T-helper 9 cell (primary cell): ENCODE measurements at places on chromosomes 16 and 17.

DNA sequence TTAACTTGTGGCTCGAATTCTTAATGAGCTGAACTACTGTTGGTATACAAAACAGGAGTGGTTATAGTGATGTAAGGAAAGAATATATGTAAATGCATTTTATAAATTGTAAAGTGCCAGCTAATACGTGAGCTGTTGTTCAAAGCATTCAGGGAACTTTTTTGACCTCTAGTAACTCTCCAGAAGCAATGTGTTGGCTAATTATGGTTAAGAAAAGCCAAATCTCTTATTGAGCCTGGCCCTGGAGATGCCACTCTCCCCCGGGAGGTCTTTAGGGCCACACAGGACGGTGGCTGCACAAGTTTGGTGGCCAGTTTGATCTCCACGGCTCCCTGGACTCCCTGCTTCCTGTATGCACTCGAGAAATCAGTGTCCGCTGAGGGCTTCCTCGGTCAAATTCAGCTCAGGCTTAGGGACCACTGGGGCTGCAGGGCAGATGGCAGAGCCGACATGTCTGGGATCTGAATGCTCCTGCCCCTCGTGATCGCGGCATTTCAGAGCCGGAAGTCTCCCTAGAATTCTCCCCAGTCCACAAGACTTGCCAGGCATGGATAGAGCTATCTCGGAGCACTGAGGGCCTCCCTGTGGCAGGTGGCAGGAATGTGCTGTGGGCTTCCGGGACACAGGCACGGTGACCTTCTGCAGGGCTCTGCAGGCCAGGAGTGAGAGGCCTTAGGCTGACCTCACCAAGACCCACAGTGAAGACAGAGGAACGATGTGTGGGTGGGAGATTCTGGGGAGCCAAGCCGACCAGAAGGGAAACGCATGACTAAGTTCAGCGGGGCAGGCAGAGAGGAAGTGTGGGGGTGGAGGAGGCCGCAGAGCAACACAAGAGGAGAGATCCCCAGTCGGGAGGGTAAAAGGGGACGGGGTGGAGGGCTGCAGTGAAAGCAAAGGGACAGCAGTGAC lies 18.6 kb upstream of the PITPNM3 start:
- DNase-seq = no peak

GRCh38 chr17:58504826-58505351 lies 9.5 kb downstream of the MTMR4 start:
- no peak for DNase-seq

DNA sequence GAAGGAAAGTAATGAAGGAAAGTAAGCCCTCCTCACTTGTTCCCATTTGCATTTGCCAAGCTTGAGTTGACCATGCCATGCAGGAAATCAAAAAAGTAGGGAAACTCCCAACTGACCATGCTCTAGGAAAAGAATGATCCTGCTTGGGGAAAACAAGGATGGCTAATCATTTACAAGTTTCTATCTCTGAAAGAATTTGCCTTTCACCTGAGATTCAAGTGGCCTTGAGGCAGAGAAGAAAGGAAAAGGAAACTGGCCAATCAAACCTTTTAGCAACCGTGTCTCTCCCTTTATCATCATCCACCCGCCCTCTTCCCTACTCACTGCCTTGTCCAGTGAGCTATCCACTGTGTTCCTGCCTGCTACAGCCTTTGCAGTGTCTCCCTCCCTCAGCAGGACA lies 757.2 kb upstream of the SOX9 start:
- no peak for DNase-seq

DNA sequence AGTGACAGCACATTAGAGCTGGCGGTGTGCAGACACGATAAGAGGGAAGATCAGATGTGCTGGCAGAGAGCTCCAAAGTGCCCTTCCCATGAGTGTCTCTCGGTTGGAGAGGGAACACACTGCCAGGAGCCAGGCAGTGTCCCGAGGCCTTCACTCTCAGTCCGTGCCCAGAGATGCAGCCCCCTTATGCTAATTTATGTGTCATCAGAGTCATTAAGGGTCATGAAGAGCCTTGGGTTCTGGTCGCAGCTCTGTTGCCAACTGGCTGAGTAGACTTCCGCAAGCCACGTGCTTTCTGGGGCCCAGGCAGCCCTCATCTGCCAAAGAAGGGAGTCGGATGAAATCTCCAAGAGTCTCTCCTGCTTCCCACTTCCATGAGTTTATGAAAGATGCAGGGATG lies 232.5 kb downstream of the MSI2 start:
- no peak for DNase-seq

DNA sequence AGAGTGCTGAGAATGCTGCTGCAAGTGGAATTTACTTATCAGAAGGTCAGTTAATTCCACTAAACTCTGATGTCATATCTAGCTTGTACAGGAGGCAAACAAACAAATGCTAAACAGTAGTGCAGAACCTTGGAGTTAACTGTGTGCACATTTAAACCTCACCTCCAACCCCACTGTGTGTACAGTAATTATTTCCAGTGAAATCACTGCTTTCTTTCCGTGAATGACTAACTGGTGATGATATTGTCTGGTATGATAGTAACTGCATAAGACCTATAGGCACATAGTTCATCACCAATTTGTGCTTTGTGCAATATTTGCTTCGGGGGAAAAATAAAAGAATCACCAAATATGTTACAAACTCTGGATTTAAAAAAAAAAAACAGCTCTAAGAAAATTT lies 492.5 kb upstream of the HSBP1 start:
- no peak for DNase-seq

DNA sequence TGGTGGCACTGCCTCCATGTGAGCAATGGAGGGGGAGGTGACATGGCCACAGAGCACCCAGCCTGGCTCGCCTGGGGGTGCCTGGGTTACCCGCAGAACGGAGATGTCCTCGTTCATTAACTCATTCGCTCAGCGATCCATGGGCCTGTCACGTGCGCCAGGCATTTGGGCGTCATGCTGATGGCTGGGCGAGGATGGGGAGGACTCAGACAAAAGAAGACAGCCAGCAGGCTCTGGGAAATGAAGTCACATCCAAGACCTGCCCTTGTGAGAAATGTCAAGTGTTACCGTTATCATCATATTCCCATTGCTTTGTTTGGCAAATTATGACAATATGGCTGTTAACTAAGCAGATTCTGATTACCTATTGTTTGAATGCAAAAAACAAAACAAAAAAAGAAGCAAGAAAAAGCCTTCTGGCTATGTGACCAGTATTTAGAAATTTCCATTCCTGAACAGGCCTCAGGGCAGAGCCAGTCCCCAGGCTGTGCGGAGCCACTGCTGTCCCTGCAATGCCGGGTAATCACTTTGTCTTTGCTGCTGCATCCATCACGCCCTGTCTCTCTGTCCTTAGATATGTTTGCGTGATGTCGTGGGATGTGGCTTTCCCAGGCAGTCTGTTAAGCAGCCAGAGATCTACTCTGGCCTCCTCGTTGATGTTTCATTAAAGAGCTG lies 57.9 kb downstream of the CMIP start:
- no peak for DNase-seq

DNA sequence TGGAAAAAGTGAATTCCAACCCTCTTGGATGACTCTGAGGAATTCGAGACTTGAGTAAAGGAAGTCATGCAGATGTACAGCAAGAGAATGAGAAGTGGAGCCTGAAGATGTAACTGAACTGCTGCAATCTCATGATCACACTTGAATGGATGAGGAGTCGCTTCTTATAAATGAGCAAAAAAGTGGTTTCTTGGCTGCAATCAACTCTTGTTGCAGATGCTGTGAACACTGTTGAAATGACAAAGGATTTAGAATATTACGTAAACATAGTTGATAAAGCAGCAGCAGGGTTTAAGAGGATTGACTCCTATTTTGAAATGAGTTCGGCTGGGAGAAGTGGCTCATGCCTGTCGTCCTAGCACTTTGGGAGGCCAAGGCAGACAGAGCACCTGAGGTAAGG lies 25.5 kb downstream of the ASPA start:
- DNase-seq = no peak

DNA sequence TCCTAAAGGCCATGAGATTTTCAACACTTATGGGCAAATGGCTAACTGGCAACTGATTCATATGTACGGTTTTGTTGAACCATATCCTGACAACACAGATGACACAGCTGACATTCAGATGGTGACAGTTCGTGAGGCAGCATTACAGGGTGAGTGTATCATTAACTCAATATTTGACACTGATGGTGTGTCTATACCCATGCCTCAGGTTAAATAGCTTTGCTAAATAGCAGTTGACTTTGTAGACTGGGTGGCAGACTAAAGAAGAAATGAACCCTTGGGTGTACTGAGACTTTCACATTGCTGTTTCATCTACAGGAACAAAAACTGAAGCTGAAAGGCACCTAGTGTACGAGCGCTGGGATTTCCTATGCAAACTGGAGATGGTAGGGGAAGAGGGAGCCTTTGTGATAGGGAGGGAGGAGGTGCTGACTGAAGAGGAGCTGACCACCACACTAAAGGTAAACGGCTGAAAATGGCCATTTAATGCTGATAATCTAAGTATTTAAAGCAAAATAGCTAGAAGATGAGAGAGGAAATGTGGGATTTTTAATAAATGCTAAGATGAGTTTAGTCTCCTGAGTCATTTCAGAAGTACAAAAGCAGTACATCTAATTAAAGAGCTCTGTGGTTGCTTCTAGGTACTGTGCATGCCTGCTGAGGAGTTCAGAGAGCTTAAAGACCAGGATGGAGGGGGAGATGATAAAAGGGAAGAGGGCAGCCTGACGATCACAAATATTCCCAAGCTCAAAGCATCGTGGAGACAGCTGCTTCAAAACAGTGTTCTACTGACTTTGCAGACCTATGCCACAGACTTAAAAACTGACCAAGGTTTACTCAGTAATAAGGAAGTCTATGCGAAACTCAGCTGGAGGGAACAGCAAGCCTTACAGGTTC lies 3.0 kb downstream of the SETD6 start:
- DNase-seq = no peak

- DNase-seq = peak; percentile 12
These were observed 32.7 kb upstream of the LITAF start for GRCh38 chr16:11619327-11619851.

DNA sequence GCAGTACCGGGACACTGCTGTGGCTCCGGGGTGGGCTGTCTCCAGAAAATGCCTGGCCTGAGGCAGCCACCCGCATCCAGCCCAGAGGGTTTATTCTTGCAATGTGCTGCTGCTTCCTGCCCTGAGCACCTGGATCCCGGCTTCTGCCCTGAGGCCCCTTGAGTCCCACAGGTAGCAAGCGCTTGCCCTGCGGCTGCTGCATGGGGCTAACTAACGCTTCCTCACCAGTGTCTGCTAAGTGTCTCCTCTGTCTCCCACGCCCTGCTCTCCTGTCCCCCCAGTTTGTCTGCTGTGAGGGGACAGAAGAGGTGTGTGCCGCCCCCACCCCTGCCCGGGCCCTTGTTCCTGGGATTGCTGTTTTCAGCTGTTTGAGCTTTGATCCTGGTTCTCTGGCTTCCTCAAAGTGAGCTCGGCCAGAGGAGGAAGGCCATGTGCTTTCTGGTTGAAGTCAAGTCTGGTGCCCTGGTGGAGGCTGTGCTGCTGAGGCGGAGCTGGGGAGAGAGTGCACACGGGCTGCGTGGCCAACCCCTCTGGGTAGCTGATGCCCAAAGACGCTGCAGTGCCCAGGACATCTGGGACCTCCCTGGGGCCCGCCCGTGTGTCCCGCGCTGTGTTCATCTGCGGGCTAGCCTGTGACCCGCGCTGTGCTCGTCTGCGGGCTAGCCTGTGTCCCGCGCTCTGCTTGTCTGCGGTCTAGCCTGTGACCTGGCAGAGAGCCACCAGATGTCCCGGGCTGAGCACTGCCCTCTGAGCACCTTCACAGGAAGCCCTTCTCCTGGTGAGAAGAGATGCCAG lies 12.9 kb downstream of the STH start:
- no peak for DNase-seq

DNA sequence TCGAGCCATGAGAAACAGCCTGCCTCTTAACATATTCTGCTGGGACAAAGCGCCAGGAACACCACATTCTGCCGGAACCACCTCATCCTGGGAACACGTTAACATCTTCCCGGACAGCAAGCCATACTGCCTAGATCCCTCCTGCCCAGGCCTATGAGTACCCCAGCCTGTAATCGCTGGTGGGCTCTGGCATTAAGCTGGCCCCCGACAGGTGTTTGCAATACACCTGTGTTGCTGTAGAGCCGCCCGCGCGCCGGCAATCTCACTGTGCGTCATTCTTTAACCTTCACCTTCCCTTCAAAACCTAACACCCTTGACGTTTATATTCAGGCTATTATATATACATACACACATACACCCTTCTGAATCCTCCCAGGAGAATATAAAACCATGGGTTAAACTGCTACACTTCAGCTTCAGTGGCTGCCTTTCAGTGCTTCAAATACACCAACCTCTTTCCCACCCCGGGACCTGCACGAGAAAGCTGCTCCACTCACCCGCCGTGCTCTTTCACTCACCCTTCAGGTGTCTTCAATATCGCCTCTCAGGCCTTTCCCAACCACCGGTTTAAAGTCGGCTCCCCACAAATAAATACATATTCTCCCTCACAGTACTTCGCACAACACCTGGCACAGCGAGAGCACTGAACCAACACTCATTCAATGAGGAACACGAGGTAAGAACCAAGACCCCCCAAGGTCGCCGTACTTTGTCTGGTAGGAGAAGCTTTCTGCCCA lies 1.0 kb upstream of the ENDOV start:
- DNase-seq = no peak

DNA sequence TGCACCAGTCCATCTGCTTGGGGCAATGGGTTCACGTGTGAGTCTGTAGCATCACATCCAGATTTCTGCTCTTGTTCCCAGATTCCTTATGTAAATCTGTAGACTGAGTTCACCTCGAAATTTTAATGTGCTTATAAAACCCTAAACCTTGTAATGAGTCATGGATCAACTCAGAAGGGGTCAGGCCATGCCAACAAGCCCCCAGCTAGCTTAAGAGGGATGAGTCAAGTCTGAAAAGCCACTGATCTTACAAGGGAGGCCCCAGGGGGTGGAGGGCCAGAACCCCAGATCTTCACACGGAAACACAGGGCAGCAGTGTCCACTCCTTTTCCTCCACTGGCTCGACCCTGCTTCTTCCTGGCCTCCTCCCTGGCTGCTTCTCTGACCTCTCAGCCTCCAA lies 399.1 kb upstream of the CDH5 start:
- no peak for DNase-seq

GRCh38 chr16:87581857-87582215 lies 20.5 kb upstream of the JPH3 start:
- no peak for DNase-seq

GRCh38 chr16:52976539-52977167 lies 76.0 kb downstream of the CHD9NB start:
- DNase-seq = no peak

DNA sequence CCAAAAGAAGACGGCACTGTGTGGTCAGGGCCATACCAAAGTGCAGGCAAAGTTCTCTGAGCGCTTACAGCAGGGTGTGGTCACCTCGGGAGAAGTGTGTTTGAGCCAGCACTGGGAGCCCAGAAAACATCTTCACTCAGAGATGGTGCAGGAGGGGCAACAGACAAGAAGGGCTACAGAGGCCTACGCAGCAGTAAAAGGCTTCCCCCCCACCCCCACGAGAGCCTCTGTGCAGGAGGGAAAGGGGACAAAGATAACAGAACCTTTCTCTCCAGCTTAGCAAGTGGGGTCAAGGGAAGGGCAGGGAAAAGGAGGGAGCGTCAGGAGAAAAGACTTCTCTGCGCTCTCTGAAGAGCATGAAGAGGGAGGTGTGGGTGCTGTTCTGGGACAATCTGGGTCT lies 2.8 kb downstream of the VAT1 start:
- DNase-seq = no peak

GRCh38 chr17:73482894-73483293 lies 161.4 kb downstream of the SDK2 start:
- DNase-seq = no peak

- DNase-seq = no peak
These were observed 77.1 kb upstream of the RPL38 start for GRCh38 chr17:74126179-74126900.
